Body of pancreas (tissue), 4 donors: ENCODE measurements at places on chromosomes 6 and 20.

DNA sequence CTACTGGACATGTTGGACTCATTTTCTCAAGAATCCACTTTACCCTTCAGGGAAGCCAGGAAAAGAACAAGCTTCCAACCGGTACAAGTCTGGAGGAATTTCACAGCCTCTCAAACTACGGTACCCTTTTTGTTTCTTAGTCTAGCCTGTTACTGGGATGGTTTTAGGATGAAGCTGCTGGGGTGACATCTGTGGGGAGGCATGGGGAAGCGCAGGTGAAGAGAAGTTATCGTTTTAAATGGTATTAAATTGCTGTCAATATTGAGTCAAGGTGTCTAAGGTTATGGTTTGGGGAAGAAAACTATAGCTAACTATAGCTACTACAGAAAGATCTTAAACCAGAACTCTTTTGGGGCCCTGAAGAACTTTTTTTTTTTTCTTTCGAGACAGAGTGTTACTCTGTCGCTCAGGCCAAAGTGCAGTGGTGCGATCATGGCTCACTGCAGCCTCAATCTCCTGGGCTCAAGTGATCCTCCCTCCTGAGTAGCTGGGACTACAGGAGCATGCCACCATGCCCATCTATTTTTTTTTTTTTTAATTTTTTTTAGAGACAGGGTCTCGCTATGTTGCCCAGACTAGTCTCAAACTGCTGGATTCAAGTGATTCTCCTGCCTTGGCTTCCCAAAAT, 128.7 kb downstream of the RIN2 start:
- no peak for DNase-seq

- DNase-seq: no peak
Observed at GRCh38 chr20:19292254-19292653, 79.8 kb downstream of the SLC24A3 start.

GRCh38 chr6:74607934-74608333, 597.9 kb downstream of the COL12A1 start:
- no peak for DNase-seq

DNA sequence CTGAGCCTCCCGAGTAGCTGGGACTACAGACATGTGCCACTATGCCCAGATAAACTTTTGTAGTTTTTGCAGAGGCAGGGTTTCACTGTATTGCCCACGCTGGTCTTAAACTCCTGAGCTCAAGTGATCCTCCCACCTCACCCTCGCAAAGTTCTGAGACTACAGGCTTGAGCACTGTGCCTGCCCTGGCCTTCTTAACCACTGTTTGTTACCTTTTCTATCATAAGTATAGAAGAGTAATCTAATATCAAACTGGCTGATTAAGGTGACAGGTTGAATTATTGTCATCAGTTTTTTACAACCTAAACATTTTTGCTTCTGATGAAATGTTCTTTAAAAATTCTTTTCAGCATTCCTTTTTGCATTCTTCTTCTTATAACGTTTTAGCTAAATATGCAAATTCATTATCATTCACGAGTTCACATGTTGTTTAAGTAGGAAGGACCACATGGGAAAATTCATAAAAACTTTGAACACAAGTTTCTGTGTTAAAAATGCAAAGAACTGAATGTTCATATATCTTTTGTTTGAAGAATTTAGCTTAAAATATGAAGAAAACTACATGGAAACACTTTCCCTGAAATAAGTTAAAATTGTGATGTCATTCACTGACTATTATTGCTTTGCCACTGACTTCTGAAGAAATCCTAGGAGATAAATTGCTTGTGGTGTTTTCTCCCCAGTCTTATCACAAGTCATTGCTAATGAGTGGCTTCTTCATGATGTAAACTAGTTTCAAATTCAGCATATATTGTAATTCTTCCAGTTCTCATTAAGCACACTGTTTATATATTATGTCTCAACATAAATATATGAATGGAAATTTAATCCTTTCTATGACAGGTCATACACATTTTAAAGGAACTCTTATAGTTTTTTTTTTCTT, 106.7 kb downstream of the ADGRB3 start:
- no peak for DNase-seq

DNA sequence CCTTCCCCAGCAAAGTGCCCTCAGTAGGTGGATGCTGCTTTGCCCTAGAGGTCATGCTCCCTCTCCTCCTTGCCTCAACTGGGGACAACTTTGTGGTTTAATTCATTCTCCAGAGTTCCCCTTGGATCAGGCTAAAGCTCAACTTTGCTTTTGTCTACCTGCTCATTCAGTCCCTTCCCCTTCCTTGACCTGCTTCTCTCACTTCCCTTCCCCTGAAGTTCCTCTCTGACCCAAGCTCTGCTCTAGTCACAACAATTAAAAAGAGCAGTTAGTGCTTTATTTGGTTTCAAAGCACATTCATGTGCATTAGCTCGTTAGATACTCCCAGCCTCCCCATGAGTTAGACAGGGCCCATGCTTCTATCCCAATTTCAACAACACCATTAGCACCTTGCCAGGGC, 71.3 kb downstream of the DZANK1 start:
- no peak for DNase-seq

DNA sequence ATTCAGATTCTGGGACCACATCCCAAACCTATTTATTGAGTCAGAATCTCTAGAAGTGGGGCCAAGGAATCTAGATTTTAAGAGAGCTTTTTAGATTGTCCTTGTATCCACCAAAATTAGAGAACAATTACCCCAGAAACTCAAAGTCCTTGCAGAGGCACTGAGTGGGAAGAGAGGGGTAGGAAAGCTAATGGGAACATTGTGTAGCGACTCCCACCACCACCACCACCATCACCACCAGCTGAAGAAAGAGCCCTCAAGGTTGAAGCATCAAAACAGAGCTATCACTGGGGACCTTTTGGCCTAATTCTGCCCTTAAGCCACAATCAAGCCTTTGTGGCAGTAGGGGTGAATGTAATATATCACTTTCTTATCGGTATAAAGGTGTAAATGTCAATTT, 39.0 kb upstream of the SLC32A1 start:
- no peak for DNase-seq

DNA sequence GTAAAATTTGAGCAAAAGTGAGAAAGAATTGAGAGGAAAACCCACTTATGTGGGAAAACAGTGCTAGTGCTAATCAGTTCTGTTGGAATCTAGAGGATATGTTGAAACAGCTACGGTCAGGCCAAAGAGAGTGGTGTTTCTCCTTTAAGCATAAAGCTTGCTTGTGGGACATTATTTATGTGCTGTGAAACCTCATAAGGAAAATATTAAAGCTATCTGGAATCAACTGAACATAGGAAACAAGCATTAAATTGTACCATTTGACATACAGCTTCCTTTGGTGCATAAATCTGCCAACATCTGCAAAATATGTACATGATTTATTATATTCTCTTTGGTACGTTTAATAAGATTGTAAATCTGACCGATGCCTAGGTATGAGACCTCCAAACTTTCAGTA, 182.5 kb upstream of the PDE10A start:
- DNase-seq: no peak
